ENCODE measurements at places on chromosomes 3 and 15. TPM values are rescaled to one million over a fixed set of nuclear protein-coding genes. Genes with fewer than 3 reads are reported as not detected.
A peak's percentile ranks its signal among the peaks of the same experiment; 100 is the strongest.

LMCD1 gene
- 35.7 TPM for total RNA-seq

DNA sequence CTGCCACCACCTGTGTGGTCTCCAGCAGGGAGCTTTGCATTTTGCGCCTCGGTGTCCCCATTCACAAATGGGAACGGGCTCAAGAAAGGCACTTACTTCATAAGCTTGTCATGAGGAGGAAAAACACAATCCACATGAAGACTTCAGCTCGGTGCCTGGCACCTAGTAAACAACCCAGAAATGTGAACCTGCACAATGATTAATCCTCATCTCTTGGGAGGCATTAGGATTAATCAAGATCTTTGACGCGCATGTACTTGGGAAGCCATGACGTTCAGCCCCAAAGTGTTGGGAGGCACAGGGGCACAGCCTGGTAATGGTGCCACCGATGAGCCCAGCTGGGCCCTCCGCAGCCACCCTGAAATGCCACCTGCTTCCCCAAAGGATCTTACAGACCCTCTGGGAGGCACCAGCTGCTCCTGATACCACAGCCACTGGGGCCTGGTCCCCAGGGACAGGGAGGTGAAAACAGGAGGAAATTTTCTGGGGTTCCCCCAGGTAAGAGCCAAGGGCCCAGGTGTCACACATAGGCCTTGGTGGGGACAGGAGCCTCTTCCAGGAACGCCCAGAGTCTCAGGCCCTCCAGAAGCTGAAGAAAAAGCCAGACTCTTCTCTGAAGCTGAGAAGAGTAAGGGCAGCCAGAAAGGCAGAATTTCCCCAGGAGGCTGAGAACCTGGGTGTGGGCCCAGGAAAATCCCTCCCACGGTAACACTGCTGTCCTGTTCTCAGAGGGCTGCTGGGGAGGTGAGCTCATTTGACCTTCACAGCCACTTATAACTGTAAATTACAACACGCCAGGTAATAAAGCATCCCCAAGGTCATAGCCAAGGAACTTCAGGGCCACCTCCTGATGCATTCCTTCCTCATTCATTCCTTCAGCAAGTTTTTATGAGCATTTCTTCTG is 507.5 kb downstream of the SHQ1 start:
- no peak overlapping the region for H3K27ac ChIP-seq
- peaks cover 4% of the 10 kb centered on the region for H3K4me1 ChIP-seq
- H3K27me3 ChIP-seq = peaks cover 6% of the 10 kb centered on the region

DNA sequence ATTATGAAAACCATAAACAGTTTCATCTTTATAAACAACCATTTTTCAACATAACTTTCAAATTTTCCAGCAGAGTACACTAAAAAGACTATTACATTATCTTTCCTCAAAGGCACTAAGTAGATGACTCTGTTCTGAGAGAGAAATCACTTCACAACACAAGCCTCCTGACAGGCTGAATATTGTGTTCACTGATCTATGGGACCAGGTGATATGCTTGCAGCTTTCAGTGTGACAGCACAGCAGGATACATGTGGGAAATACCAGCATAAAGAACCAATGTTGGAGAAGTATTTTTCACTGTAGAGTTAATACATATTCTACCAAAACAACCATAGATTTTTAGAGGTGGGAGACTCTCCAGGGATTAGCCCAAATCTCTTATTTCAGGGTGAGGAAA is 350.6 kb downstream of the PLCL2 start:
- H3K27me3 ChIP-seq = no peaks in the 10 kb centered on the region
- no peak for DNase-seq
- no peaks in the 10 kb centered on the region for H3K36me3 ChIP-seq

BOC gene
- total RNA-seq = 11.3 TPM

MAP6D1 gene
- 5.3 TPM for total RNA-seq

STRIT1 gene
- total RNA-seq = not detected

DNA sequence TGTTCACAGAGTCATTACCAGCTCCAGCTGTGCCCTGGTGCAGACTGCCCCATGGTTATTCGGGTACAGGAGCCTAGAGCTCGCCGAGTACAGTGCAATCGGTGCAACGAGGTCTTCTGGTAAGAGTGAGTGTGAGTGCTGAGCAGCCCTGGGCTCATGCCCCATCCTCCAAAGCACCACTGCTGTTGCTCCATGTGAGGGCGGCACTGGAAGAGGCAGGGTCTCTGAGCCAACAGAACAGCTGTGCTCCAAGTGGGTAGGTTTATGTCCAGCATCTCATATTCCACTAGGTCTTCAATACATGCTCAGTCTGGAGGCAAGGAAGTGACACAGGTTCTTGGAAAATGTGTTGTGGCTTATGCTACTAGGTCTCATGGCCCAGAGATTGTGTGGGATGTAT is 19.5 kb upstream of the P4HTM start:
- no peaks in the 10 kb centered on the region for H3K27me3 ChIP-seq
- H3K4me3 ChIP-seq = no peak overlapping the region
- no peak for DNase-seq
- H3K4me1 ChIP-seq = no peaks in the 10 kb centered on the region
- H3K27ac ChIP-seq = no peak overlapping the region

COL8A1 gene
- 1.8 TPM for total RNA-seq

NUP210 gene
- 62.3 TPM for total RNA-seq

GRCh38 chr3:118977671-118978392 is 56.8 kb downstream of the IGSF11 start:
- peak; percentile 33 for DNase-seq
- H3K4me3 ChIP-seq = no peak overlapping the region
- H3K36me3 ChIP-seq = no peaks in the 10 kb centered on the region
- no peaks in the 10 kb centered on the region for H3K4me1 ChIP-seq
- H3K27me3 ChIP-seq = peaks cover 12% of the 10 kb centered on the region

DNA sequence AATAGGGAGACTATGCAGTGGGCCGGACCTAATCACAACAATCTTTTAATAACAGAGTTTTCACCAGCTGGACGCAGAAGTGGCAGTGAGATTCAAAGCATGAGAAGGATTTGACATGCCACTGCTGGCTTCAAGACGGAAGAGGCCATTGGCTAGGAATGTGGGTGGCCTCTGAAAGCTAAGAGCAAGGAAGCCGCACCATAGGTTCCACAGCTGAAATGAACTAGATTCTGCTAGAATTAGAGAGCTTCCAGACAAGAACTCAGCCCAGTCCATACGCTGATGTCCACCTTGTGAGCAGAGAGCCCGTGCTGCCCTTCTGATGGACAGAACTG is 6.9 kb upstream of the NCBP2 start:
- peaks cover 48% of the 10 kb centered on the region for H3K27me3 ChIP-seq
- H3K4me3 ChIP-seq = no peak overlapping the region
- no peak overlapping the region for H3K27ac ChIP-seq
- H3K36me3 ChIP-seq = peaks cover 3% of the 10 kb centered on the region
- no peaks in the 10 kb centered on the region for H3K4me1 ChIP-seq

- H3K4me1 ChIP-seq = no peaks in the 10 kb centered on the region
- no peak overlapping the region for H3K27ac ChIP-seq
- H3K27me3 ChIP-seq = no peaks in the 10 kb centered on the region
- DNase-seq = no peak
Observed at GRCh38 chr3:47096959-47097358, 67.0 kb downstream of the SETD2 start.

GRCh38 chr15:88810446-88810845 is 7.2 kb downstream of the ACAN start:
- H3K27me3 ChIP-seq = peaks cover 9% of the 10 kb centered on the region
- H3K36me3 ChIP-seq = no peaks in the 10 kb centered on the region
- H3K27ac ChIP-seq = no peak overlapping the region
- DNase-seq = no peak

SLC22A14 gene
- not detected for total RNA-seq

ABHD2 gene
- 26.0 TPM for total RNA-seq

- no peaks in the 10 kb centered on the region for H3K4me1 ChIP-seq
- no peak for DNase-seq
- no peak overlapping the region for H3K4me3 ChIP-seq
- no peaks in the 10 kb centered on the region for H3K27me3 ChIP-seq
Observed at GRCh38 chr3:130854208-130854864, 39.5 kb upstream of the ATP2C1 start.

- no peak for DNase-seq
- no peaks in the 10 kb centered on the region for H3K36me3 ChIP-seq
- H3K4me1 ChIP-seq = no peaks in the 10 kb centered on the region
- no peak overlapping the region for H3K27ac ChIP-seq
- H3K27me3 ChIP-seq = no peaks in the 10 kb centered on the region
Observed at GRCh38 chr3:46184469-46184868, 23.6 kb downstream of the CCR1 start.

GALNT15 gene
- not detected for total RNA-seq

HCN4 gene
- 3.1 TPM for total RNA-seq

GRCh38 chr15:68894208-68894607 is 36.1 kb upstream of the SPESP1 start:
- no peak overlapping the region for H3K4me3 ChIP-seq
- no peaks in the 10 kb centered on the region for H3K36me3 ChIP-seq
- H3K27me3 ChIP-seq = peaks cover 5% of the 10 kb centered on the region

- H3K4me3 ChIP-seq = no peak overlapping the region
- no peak for DNase-seq
- no peaks in the 10 kb centered on the region for H3K36me3 ChIP-seq
- H3K27ac ChIP-seq = no peak overlapping the region
- H3K27me3 ChIP-seq = no peaks in the 10 kb centered on the region
- H3K4me1 ChIP-seq = no peaks in the 10 kb centered on the region
Observed at GRCh38 chr3:160943996-160944395, 161.2 kb downstream of the B3GALNT1 start.

DNA sequence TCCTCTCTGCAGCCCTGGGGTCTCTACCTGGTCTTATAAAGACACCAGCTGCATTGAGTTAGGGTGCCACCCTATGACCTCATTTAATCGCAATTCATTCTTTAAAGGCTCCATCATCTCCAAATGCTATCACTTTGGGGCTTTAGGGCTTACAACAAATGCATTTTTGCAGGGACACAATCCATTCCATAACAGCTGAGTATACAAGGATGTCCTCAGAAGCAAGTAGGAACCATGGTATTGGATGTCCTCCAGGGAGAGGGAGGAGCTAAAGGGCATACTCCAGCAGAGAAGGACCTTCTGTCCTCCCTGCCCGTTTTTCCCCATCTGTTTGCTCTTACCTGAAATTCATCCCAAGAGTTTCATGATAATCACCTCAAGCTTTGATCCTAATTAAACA is 30.3 kb downstream of the UMPS start:
- no peak overlapping the region for H3K4me3 ChIP-seq
- peaks cover 40% of the 10 kb centered on the region for H3K36me3 ChIP-seq
- no peaks in the 10 kb centered on the region for H3K27me3 ChIP-seq
- H3K27ac ChIP-seq = no peak overlapping the region

MAGI1 gene
- total RNA-seq = 45.1 TPM

- H3K27ac ChIP-seq = no peak overlapping the region
- H3K4me3 ChIP-seq = no peak overlapping the region
- peaks cover 41% of the 10 kb centered on the region for H3K36me3 ChIP-seq
Observed at GRCh38 chr3:101762041-101762646, 16.9 kb upstream of the NXPE3 start.

MINAR1 gene
- total RNA-seq = 0.52 TPM

- H3K36me3 ChIP-seq = peaks cover 97% of the 10 kb centered on the region
- H3K27me3 ChIP-seq = no peaks in the 10 kb centered on the region
- H3K27ac ChIP-seq = no peak overlapping the region
- H3K4me3 ChIP-seq = no peak overlapping the region
Observed at GRCh38 chr3:189995129-189995528, 125.6 kb downstream of the P3H2 start.

MGLL gene
- 0.22 TPM for total RNA-seq

DNA sequence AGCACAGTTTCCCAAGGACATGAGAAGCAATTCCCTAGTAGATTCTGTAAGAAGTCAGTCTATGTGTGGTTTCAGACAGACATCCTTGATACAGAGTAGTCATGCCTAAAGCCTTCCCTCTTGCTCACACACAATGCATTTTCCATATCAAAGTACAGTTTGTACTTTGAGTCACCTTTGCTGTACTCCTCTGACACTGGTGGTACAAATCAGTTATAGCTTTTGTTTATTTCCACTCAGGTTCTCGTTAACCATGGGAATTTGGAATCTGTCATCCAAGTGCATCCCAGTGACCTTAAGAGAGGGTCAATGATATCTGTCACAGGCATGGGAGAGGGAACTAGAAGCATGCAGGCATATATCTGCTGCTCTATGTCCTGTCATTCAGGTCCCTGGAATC is 3.6 kb upstream of the GNB4 start:
- no peaks in the 10 kb centered on the region for H3K36me3 ChIP-seq
- no peak overlapping the region for H3K4me3 ChIP-seq
- no peaks in the 10 kb centered on the region for H3K4me1 ChIP-seq
- peaks cover 37% of the 10 kb centered on the region for H3K27me3 ChIP-seq
- H3K27ac ChIP-seq = no peak overlapping the region
- no peak for DNase-seq

NOP10 gene
- total RNA-seq = 134 TPM

RASGRP1 gene
- total RNA-seq = 7.0 TPM

DNA sequence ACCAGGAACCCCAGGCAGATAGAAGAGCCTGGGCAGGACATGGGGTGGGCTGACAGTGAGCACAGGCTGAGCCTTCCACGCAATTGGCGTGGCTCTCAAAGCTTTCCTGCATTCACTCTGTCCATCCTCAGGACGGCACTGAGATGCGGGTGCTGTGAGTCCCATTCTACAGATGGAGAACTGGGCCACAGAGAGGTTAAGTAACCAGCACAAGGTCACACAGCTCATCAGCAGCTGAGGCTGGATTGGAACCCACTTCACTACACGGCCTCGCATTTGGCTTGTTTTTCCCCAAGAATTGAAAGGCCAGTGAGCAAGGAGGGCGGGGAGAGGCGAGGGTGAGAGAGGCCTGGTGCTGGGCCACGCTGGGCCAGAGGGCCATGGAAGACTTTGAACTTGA is 36.0 kb upstream of the GRIP2 start:
- H3K27me3 ChIP-seq = no peaks in the 10 kb centered on the region
- DNase-seq = no peak
- no peaks in the 10 kb centered on the region for H3K4me1 ChIP-seq

- DNase-seq = no peak
- no peak overlapping the region for H3K4me3 ChIP-seq
- peaks cover 3% of the 10 kb centered on the region for H3K4me1 ChIP-seq
- no peak overlapping the region for H3K27ac ChIP-seq
Observed at GRCh38 chr3:10935028-10935427, 57.5 kb upstream of the SLC6A1 start.

DNA sequence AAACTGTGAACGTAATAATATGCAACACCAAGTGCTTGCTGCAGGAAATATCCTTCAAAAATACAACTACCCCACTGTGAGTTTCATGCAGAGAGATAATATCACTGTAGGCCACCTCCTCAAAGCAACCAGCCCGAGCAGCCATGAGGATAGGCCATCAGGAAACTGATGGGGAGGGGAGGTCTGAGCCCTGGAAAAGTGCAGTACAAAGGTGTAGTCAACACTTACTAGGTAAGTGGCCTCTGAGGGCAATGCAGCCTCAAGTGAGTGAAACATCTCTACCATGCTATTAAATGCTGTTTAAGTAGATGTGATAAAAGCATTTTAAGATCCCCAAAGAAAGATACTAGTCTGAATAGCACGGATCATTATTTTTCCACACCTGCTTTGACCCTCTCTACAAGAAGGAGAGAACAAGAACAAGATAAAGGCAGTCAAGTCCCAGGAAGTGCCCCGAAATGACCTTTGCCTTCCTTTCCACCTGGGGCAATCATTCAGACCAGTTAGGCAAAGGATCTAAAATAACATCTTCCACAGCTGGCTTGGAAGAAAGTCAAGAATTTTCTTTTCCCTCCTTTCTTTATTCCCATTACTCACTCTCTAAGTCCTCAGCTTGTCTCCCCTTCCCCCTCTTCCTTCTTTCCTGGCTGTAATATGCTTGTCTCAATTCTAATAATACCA is 62.8 kb downstream of the FMN1 start:
- no peak overlapping the region for H3K4me3 ChIP-seq
- H3K36me3 ChIP-seq = no peaks in the 10 kb centered on the region
- H3K27me3 ChIP-seq = peaks cover 42% of the 10 kb centered on the region
- no peaks in the 10 kb centered on the region for H3K4me1 ChIP-seq
- no peak for DNase-seq
- no peak overlapping the region for H3K27ac ChIP-seq
